ENCODE measurements at places on chromosomes 5 and 9. TPM values are rescaled to one million over a fixed set of nuclear protein-coding genes. Genes with fewer than 3 reads are reported as not detected.

Gene PCDHGB2
- total RNA-seq, result 3.7 TPM

Gene IFNB1
- not detected for total RNA-seq

Gene EIF4EBP3
- total RNA-seq, result 19.3 TPM

Gene DOLK
- total RNA-seq, result 14.4 TPM

Gene ITGA1
- total RNA-seq, result 84.4 TPM

Gene ENTREP1
- 30.1 TPM for total RNA-seq

Gene CTNND2
- total RNA-seq, result 6.0 TPM

DNA sequence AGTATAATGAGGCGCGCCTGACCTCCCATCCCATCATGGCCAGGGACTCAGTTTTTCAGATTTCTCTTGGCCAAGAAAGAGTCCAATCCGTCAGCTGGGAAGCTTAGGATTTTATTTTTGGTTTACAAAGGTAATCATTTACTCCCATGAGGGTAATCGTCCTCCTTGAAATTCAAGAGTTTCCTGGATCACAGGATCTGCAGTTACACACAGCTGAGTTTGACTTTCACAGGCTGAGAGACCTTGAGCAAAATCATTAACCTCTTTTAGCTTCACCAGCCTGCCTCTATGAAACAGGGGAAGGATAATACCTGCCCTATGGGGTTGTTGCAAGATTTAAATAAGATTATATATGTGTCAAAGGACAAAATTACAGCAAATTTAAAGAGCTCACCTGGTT, 15.4 kb upstream of the AK3 start:
- H3K27me3 ChIP-seq, result no peaks in the 10 kb centered on the region
- H3K4me1 ChIP-seq, result peaks cover 9% of the 10 kb centered on the region
- H3K36me3 ChIP-seq, result no peaks in the 10 kb centered on the region
- no peak for DNase-seq

DNA sequence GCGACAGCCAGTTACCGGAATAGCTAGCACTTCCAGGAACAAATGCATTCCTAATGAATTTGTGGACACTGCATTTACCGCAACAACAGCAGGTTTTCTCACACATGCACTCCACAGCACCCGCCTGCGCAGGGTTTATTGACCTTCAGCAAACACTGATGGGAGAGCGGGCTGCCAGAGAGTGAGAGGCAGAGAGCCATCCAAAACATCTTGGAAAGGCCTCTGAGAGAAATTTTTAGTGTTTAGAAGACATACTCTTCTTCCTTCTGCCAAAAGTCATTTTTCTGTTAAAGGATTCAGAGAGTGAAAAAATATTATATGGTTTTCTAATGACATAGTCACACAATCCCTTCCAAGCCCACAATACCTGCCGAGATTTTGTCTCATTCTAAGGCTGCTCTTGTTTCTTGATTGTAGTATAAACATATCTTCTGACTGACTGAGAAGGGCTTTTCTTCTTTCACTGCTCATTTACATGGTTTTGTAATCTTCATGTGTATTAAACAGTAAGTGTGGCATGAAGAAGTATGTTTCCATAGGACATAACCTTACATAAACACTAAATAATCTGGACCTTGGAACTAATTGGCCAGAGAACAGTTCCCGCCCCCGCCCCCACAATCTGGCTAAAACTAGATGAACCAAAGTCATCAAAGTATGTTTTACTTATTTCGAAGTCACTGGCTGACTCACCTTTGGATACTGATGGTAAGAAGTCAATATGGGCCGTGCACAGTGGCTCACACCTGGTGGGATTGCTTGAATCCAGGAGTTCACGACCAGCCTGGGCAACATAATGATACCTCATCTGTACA, 432.5 kb upstream of the MEF2C start:
- H3K4me3 ChIP-seq, result no peak overlapping the region
- H3K4me1 ChIP-seq, result no peaks in the 10 kb centered on the region
- no peaks in the 10 kb centered on the region for H3K27me3 ChIP-seq
- DNase-seq, result peak; percentile 57
- no peaks in the 10 kb centered on the region for H3K36me3 ChIP-seq

GRCh38 chr5:141512390-141512910, 23.6 kb downstream of the PCDHGC5 start:
- H3K36me3 ChIP-seq, result peaks cover 45% of the 10 kb centered on the region
- peak overlapping the region; percentile 87 for H3K27ac ChIP-seq
- no peaks in the 10 kb centered on the region for H3K27me3 ChIP-seq

DNA sequence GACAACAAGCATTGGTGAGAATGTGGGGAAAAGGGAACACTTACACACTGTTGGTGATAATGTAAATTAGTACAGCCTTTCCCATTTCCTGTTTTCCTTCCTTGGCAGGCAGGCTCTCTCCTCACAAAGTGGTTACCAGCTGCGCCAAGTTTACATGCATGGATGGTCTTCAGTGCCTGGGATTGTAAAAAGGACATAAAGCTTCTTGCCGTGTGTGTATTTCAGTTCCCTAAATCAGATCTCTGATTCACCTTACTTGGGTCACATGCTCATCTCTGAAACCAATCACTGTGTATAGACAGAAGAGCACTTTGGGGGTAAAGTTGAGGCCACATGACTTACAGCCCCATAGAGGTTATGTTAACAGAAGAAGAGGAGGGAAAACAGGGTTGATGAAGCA, 92.8 kb downstream of the CAVIN4 start:
- H3K36me3 ChIP-seq, result no peaks in the 10 kb centered on the region
- no peak for DNase-seq
- no peaks in the 10 kb centered on the region for H3K27me3 ChIP-seq
- H3K27ac ChIP-seq, result no peak overlapping the region

DNA sequence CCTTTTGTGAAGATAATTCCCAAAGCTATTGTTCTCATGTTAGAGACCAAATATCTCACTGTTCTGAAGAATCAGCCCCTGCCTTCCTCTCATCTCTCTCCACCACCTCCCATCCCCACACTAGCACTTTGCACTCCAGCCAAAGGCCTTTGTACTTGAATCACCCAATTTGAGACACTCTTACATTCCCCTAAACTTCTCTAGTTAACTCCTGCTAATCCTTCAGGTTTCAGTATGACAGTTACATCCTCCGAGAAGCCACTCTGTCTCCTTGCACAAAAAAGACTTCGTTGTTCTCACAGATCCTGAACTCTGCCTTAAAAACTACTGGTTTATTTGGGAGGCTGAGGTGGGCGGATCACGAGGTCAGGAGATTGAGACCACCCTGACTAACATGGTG, 227.5 kb downstream of the PIK3R1 start:
- H3K4me3 ChIP-seq, result no peak overlapping the region
- no peak overlapping the region for H3K27ac ChIP-seq

- H3K27ac ChIP-seq, result no peak overlapping the region
- no peaks in the 10 kb centered on the region for H3K27me3 ChIP-seq
- H3K36me3 ChIP-seq, result no peaks in the 10 kb centered on the region
- H3K4me1 ChIP-seq, result no peaks in the 10 kb centered on the region
- no peak overlapping the region for H3K4me3 ChIP-seq
These were observed 285.7 kb downstream of the HCN1 start for GRCh38 chr5:45410304-45410995.

DNA sequence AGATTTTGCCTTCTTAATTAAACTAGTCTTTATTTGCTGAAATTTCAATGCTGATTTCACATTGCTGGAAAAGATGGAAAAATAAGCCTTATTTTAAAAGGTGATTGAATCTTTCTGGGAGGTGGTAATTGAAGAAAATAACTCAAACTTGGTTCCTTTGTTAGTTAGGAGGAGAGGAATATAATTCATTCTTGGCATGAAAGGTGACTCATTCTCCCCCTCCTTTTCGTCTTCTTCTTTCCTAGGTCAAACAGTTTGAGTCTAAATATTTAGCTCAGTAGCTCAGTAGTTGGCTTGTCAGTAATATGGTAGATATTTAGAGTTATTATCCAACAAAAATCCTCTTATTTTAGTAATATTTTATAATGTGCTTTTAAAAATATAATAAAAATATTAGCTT, 353.9 kb upstream of the MEF2C start:
- H3K4me3 ChIP-seq, result no peak overlapping the region
- no peaks in the 10 kb centered on the region for H3K4me1 ChIP-seq
- H3K27me3 ChIP-seq, result no peaks in the 10 kb centered on the region
- DNase-seq, result no peak

DNA sequence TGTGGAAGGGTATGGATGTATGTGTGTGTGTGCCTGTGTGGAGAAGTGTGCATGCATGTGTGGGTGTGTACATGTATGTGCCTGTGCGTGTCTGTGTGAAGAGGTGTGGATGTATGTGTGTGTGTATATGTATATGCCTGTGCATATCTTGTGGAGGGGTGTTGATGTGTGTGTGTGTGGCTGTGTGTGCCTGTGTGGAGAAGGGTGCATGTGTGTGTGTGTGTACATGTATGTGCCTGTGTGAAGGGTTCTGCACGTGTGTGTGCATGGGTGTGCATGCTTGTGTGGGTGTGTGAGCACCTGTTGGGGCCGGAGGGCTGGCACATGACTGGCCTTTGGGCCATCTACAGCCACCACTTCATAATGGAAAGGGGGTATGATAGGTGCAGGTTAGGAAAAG, 291.4 kb downstream of the IRX2 start:
- H3K36me3 ChIP-seq, result no peaks in the 10 kb centered on the region
- no peak for DNase-seq
- H3K27ac ChIP-seq, result no peak overlapping the region
- no peaks in the 10 kb centered on the region for H3K27me3 ChIP-seq

GRCh38 chr9:129604766-129605163, 16.1 kb downstream of the C9orf50 start:
- no peak overlapping the region for H3K4me3 ChIP-seq
- DNase-seq, result peak; percentile 25
- H3K27ac ChIP-seq, result no peak overlapping the region
- H3K4me1 ChIP-seq, result peaks cover 24% of the 10 kb centered on the region

- peak; percentile 87 for DNase-seq
- peak overlapping the region; percentile 64 for H3K27ac ChIP-seq
- H3K4me3 ChIP-seq, result peak overlapping the region; percentile 22
- peaks cover 25% of the 10 kb centered on the region for H3K36me3 ChIP-seq
These were observed 20.3 kb downstream of the LPCAT1 start for GRCh38 chr5:1503241-1504068.

DNA sequence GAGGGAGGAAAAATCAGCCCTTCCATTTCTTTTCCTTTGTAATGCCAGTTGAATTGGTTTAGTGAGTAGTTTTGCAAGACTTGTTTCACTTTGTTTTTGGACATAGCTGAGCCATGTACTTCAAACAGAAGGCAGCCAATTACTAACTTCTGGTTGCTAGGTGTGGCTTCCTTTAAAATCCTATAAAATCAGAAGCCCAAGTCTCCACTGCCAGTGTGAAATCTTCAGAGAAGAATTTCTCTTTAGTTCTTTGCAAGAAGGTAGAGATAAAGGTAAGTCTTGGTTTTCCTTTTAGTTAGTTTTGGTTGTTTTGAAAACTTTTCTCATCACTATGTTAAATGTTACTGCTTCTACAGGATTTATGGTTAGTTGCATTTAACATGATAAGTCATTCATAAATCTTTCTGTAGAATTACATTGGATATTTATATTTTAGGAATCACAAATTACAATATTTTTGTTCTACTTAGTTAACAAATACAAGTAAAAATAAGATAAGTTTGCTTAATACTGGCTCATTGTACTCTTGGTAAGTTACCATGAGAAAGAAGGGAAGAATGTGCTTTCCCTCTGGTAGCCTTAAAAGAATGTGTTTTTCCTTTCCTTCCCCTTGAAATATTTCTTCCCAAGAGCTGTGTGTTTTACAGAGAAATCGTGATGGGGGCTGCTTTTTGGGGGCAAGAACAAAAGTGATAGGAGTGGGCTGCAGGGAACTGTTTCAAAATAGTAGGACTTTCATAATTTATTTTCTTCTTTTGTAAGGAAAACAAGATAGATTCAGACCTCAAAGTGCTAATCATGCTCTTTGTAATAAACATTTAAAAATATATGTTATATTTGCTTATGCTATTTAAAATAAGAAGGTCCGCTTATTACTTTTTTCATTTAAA, at the start of gene ANXA1:
Gene ANXA1 (plus strand): TSS at position 213 of the 890 bp plus-strand sequence. CDS start 6,671 bp downstream, outside the sequence.
- H3K27ac ChIP-seq, result peak within 1 kb of the TSS; percentile 89
- H3K4me3 ChIP-seq, result peak within 1 kb of the TSS; percentile 53
- peaks cover 3% of the 10 kb centered on the region for H3K36me3 ChIP-seq
- DNase-seq, result no peak
- H3K4me1 ChIP-seq, result peaks cover 73% of the 10 kb centered on the region

DNA sequence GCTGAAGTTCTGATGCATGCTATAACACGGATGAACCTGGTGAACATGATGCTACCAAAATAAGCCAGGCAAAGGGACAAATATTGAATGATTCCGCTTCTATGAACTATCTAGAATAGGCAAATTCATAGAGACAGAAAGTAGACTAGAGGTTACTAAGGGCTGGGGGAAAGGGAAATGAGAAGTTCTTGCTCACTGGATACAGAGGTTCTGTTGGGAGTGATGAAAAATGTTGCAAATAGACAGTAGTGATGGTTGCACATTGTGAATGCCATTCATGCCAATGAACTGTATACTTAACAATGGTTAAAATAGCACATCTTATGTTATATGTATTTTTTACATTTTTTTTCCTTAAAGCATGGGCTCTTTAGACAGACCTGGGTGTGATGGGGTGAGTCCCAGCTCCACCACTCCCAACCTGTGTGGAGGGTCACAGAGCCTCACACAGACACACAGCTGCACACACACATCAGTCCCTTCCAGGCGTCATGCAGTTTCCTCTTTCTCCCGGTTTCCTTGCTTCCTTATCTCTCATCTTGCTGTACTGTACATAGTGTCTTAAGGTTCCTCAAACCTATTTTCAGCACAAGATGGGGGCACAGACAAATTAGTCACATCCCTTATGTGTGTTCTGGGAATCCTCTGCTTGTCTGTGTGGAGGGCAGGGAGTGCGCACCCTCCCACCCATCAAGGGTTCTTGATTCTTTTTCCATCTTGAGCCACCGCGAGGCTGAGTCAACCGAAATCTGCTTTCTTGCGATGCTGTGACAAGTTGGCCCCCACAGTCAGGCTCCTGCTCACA, 192.9 kb downstream of the CRB2 start:
- H3K27ac ChIP-seq, result no peak overlapping the region
- no peaks in the 10 kb centered on the region for H3K27me3 ChIP-seq
- no peaks in the 10 kb centered on the region for H3K36me3 ChIP-seq
- DNase-seq, result no peak
